CD8-positive, alpha-beta memory T cell (primary cell): ENCODE measurements at places on chromosomes 6 and 20. TPM values are rescaled to one million over a fixed set of nuclear protein-coding genes. Genes with fewer than 3 reads are reported as not detected.

DNA sequence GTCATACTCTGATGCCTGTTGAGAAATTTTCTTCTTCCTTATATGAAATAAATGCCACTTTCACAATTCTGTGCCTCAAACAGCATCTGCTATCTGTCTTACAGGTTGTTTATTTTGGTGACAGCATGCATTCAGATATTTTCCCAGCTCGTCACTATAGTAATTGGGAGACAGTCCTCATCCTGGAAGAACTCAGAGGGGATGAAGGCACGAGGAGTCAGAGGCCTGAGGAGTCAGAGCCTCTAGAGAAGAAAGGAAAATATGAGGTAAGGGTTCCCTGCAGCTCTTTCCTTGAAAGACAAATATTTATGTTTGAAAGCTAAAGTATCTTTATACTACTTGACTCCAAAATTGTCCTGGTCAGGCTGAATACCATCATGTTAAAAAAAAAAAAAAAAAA, 15.8 kb downstream of the TSPYL4 start:
- DNase-seq, result no peak

GRCh38 chr20:56098981-56099500, 93.7 kb upstream of the CBLN4 start:
- no peak for DNase-seq

GRCh38 chr20:31497838-31498540, 16.3 kb upstream of the HM13 start:
- DNase-seq, result no peak

DNA sequence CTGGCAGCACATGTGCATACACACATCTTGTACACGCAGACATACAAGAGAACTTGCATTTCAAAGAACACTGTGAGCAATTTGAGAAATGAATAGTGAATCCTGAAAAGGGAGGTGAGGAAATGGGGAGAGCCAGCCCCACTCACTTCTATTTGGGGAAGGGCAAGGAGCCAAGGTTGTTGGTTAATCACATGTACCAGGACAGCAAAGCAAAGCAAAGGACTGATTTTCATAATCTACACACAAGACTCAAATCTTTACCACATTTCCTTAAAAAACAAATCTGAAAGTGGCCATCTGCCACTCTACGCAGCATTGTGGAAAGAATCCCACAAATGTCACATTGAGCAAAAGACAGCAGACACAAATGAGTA, 35.0 kb upstream of the KIF16B start:
- no peak for DNase-seq

DNA sequence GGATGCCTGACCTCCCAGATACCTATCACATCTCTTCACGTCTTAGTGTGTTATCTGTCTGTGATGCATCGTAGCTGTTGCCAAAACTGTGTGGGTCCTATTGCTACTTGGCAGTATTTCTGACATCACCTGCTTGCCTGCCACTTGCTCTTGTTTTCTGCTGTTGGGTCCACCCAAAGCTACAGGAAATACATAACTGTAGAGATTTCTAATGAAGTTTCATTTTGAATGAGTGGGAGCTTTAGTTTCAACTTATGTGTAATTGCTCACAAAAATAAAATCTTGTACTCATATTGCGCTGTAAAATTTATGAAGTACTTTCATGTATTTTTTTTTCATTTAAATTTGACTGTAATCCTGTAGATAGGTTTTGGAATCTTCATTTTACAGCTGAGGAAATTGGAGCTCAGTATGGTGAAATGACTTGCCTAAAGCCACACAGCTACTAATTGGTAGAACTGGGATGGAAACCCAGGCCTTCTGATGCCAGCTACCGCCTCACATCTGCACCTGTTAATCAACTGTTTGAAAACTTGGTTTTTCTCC, 113.6 kb upstream of the MAN1A1 start:
- no peak for DNase-seq

- DNase-seq, result no peak
Observed at GRCh38 chr6:72651967-72652956, 30.4 kb downstream of the KCNQ5 start.

- no peak for DNase-seq
Observed at GRCh38 chr6:31479933-31480535, 17.9 kb upstream of the MICB start.

The LKAAEAR1 gene
- 1.2 TPM for polyA plus RNA-seq

The CAGE1 gene
- polyA plus RNA-seq, result not detected
